Activated T-cell treated with anti-CD3 and anti-CD28 coated beads for 4 hours (primary cell): ENCODE measurements at places on chromosomes 11 and 22.

DNA sequence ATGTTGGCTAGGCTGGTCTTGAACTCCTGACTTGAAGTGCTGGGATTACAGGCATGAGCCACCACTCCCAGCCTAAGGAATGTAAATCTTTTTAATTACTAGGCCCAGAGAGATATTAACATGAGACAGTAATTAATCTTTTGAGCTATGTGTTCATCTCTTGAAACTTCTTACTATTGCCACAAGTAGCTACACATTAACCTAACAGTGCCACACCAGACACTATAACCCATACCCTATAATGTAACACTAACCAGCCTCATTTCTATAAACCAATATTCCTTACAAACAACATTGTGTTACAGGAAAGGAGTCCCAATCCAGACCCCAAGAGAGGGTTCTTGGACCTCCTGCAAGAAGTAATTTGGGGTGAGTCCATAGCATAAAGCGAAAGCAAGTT, 8.0 kb upstream of the COX8A start:
- DNase-seq: no peak

GRCh38 chr22:41828516-41828915, 4.4 kb upstream of the SREBF2 start:
- no peak for DNase-seq

DNA sequence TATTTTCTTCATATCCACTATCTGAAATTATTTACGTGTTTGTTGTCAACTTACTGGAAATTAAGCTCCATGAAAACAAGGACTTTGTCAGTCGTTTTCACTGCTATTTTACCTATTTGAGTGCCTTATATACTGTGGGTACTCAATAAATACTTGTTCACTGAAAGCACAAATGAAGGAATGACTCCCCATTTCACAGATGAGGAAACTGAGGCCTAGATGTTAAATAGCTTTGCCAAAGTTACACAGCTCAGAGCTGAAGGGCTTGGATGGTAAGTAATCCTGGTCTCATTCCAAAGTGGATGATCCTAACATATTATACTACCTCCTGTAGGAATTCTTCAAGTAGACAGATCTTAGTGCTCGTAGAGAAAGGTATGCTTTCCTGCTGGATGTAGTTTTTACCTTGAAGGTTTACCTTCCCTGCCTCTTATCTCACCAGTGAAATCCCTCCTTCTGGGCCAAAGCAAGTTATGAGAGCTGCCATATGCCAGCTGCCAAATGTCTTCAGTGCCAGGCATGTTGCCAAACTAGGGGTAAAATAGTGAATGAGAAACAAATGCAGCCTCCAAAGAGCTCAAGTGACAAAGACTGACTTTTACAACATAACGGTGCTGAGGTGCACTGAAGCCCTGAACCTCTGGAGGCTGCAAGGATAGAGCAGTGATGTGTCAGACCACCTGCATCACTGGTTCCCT, 129.7 kb downstream of the TRIM44 start:
- DNase-seq: no peak

DNA sequence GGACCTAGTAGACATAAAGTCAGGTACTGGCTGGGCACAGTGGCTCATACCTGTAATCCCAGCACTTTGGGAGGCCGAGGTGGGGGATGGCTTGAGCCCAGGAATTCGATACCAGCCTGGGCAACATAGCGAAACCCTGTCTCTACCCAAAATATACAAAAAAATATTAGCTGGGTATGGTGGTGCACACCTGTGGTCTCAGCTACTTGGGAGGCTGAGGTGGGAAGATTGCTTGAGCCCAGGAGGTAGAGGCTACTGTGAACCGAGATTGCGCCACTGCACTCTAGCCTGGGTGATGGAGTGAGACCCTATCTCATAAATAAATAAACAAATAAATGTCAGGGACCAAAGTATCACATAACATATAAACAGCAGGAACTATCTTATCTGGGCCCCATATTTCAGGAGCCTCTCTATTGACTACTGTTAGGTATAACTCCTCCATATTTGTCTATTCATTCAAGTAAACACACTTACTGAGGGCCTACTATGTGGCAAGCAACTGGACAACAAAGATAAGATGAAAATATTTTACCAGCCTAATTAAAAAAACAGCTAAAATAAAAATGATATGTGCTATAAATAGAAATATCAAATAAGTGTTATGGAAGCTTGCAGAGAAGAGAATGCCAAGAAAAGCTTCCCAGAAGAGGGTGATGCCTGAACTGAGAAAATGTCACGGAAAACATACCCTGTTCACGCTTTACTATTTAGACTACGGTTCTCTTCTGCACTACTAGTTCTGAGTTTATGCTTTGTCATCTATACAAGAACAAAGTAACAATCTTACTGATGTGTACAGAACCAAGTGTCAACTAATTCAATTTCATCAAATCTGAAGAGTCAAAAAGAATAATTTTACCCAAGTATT, 2.0 kb downstream of the NUP98 start:
- no peak for DNase-seq

GRCh38 chr22:47193606-47194329, 431.3 kb downstream of the TBC1D22A start:
- DNase-seq: no peak

GRCh38 chr11:47400768-47401279, 7.6 kb upstream of the SLC39A13 start:
- DNase-seq: no peak

DNA sequence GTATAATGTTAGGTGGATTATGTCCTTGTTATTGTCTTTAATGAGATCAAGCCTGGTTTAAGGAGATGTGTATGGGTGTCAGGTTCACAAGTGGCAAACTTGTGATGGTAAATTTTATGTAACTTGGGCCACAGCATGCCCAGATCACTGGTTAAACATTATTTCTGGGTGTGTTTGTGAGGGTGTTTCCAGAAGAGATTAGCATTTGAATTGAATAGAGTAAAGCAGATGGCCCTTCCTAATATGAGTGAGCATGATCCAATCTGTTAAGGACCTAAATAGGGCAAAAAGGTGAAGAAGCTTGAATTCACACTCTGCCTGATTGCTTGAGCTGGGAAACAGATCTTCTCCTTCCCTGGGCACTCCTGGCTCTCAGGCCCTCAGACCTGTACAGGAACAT, 20.7 kb downstream of the OR5B21 start:
- no peak for DNase-seq

GRCh38 chr11:134862587-134863195, 450.6 kb upstream of the B3GAT1 start:
- DNase-seq: no peak

GRCh38 chr11:126391286-126391954, 35.9 kb downstream of the ST3GAL4 start:
- DNase-seq: no peak

GRCh38 chr11:9700105-9700801, 36.4 kb downstream of the SWAP70 start:
- DNase-seq: no peak

GRCh38 chr11:111472228-111472627, 40.0 kb downstream of the BTG4 start:
- DNase-seq: no peak

GRCh38 chr11:108012139-108012725, 3.5 kb downstream of the CUL5 start:
- DNase-seq: no peak

DNA sequence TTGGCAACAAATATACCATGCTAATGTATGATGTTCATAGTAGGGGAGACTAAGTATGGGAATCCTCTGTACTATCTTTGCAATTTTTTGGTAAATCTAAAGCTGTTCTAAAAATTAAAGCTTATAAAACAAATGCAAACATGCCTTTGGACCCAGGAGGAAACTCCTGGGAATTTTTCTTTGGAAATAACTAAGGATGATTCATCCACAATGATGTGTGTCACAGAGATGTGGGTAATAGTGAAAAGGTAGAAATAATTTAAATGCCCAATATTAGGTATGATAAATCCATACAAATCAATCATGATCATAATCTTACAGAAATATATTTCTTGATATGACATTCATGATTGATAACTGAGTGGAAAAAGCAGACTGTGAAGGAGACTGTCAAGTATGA, 135.8 kb downstream of the TRIM44 start:
- no peak for DNase-seq

- DNase-seq: no peak
Observed at GRCh38 chr22:34019190-34019845, 99.0 kb upstream of the LARGE1 start.

- no peak for DNase-seq
Observed at GRCh38 chr11:128917144-128917724, 25.4 kb downstream of the TP53AIP1 start.

DNA sequence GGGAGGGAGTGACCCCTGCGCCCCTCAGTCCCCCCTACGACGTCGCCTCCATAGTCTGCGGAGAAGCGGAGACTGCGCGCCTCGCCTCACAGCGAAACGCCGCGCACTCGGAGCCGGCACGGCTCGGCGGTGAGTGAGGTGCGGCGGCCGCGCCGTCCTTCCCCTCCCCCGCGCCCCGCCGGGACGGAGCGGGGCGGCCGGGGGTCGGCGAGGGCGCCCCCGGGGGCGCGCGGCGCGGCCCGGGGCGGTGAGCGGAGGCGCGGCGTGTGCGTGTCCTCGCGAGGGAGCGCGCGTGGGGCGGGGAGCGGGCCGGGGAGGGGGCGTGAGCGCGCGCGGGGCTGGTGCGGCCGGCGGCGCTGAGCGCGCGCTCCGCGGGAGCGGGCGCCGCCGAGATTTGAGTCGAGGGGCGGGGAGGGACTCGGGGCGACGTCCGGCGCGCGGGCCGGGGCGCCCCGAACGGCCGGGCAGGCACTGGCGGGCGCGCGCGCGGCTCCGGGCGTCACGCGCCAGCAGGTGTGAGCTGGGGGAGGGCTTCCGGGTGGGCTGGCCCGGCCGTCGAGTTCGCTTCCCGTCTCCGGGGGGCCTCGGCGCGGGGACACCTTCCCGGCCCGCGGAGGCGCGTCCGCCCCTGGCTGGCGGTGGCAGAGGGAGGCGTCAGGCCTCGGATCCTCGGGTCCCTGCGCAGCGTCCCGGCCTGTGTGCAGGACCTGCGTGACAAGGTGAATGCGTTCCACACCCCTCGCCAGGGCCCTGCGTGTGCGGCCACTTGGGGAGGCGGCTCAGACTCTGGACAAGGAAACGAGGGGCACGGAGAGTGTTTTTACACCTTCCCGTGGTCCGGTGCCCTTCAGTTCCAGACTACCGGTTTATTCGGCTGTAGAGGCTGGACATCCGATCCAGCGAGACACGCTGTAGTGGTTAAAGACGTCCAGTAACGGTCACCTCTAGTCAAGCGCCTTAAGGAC, 50.4 kb downstream of the FAM83F start:
- DNase-seq: peak; percentile 55

DNA sequence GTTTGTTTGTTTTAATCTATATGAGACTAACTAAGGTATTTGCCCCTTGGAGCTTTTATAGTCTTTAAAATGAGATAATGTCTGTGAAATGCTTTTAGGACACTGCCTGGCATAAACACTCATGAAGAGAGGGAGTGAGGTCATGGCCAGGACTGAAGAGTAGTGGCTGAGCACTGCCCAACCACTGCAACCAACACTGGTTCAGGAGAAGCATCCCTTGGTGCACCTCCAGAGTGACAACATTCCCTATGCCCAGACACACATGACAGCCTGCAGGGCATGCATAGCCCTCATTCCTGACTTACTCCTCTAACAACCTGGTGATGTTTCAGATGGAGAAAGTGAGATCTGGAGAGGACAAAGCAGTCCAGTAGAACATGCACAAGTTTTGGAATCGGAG, 36.1 kb downstream of the ME3 start:
- DNase-seq: no peak

- DNase-seq: no peak
Observed at GRCh38 chr22:43825651-43826050, 13.5 kb upstream of the EFCAB6 start.

DNA sequence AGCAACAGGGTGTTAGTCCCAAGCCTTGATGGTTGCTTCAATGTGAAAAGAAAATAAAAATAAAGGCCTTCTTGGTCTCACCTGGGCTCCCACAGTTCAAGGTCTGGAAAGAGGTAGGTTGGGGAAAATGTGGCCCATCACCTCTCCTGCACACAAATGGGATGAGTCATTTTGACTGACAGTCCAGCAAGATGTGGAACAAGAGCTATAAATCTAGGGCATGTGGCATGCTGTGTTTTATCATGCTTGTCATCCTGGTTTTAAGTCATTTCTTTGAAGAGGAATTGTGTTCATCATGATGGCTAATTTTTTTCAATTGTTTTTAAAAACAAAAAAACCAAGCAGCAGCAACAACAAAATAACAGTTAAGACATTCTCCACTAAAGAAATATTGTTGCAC, 503.7 kb downstream of the NTM start:
- no peak for DNase-seq

GRCh38 chr11:64562723-64563351, 28.2 kb upstream of the SLC22A12 start:
- DNase-seq: no peak

DNA sequence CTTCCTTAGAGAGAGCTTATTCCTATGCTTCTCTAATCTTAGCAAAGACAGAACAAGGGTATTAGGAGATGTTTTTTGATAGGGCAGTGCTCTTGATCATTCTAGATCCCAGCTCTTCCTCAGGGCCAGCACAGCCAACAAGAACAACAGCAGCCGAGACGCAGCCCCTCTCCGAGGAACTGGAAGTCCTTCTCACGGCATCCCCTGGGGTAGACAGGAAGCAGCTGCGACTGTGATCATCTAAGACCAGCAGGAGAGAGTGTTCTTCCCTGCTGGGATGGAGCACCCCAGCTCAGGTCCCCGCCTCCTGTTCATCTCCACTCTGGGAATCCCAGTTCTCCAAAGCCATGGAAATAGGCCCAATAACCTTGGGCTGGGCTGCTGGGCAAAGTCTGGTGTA, 29.6 kb downstream of the IRAG1 start:
- DNase-seq: no peak

DNA sequence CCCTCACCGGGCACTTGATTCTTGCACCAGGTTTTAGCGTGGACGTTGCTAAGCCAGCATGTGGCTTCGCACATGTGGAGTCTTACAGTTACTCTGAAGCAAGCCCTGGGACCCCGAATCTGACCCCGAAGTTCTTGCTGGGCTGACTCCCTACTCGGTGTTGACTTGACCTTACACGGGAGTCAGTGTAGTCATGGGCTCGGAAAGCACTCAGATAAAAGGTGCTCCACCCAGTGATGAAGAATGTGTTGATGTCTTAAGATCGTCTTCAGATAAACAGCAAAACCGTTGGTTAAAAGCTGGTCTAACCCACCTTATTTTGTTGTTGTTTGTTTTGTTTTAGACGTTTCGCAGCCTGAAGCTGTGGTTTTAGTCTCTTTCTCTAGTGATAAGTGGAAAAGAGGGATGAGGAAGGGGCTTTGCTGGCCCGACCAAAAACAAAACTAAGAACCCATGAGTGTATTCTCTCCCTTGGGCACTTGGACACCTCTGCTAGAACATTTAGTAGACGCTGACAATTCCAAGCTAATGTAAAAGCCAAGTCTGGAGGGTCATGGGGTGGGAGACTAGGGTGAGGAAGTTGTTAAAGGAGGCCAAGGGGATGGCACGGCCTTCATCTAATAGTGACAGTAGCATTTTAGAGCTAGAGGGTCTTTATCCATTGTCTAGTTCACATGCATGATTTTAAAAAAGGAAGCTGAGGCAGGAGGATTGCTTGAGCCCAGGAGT, 69.9 kb downstream of the BCR start:
- no peak for DNase-seq

- no peak for DNase-seq
Observed at GRCh38 chr11:120752668-120753067, 241.1 kb downstream of the GRIK4 start.

GRCh38 chr11:62439785-62440602, 21.2 kb downstream of the SCGB1A1 start:
- DNase-seq: no peak
